CD4-positive, alpha-beta T cell (primary cell): ENCODE measurements at places on chromosomes 2 and 18. TPM values are rescaled to one million over a fixed set of nuclear protein-coding genes. Genes with fewer than 3 reads are reported as not detected.

DNA sequence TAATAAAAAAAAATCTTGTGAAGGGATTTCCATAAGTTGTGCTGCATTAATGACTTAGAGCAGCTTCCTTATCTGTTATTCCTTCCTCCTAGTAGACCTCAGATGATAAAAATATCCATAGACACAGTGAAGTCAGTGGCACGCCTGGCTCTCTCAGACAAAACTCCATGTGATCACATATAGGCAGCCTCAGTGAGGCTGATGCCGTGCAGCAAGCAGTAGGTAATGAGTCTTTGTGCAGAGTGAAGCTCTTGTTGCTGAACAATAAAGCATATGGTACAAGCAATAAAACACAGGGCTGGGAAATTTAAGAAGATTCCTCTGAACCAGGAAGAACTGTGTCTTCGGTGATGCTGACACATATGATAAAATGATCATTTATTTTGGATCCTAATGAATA, 102.7 kb downstream of the CSRNP3 start:
- H3K27ac ChIP-seq: no peak overlapping the region
- no peak for DNase-seq
- H3K36me3 ChIP-seq: no peaks in the 10 kb centered on the region
- no peaks in the 10 kb centered on the region for H3K27me3 ChIP-seq

- no peak for DNase-seq
- no peak overlapping the region for H3K27ac ChIP-seq
- no peaks in the 10 kb centered on the region for H3K27me3 ChIP-seq
- no peak overlapping the region for H3K4me3 ChIP-seq
- H3K36me3 ChIP-seq: no peaks in the 10 kb centered on the region
- no peaks in the 10 kb centered on the region for H3K4me1 ChIP-seq
Observed at GRCh38 chr2:122132147-122132691, 376.8 kb downstream of the TSN start.

- no peak overlapping the region for H3K27ac ChIP-seq
- no peaks in the 10 kb centered on the region for H3K27me3 ChIP-seq
- DNase-seq: no peak
- H3K4me3 ChIP-seq: no peak overlapping the region
- H3K36me3 ChIP-seq: no peaks in the 10 kb centered on the region
- no peaks in the 10 kb centered on the region for H3K4me1 ChIP-seq
Observed at GRCh38 chr18:23732439-23732838, 43.2 kb downstream of the LAMA3 start.

- H3K4me3 ChIP-seq: no peak overlapping the region
- no peaks in the 10 kb centered on the region for H3K4me1 ChIP-seq
- no peak for DNase-seq
- no peaks in the 10 kb centered on the region for H3K36me3 ChIP-seq
- no peaks in the 10 kb centered on the region for H3K27me3 ChIP-seq
Observed at GRCh38 chr2:200746301-200746700, 65.4 kb upstream of the BZW1 start.

DNA sequence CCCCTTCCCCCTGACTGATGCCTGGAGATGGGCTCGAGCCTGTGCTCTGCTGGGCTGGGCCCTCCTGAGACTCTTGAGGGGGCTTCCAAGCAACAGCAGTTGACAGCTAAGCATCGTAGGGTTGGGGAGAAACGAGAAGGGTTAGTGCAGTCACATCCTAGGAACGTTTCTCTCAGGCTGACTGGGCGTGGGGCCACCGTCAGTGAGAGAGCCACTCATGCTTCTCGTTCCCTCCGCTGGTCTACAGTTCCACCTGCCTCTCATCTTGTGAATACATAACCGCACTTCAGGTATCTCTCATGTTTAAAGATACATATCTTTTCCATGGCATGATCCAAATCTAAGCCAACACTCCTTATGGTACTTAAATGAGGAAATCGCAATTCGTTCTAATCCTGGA, 66.4 kb downstream of the TRAPPC12 start:
- DNase-seq: no peak
- H3K4me3 ChIP-seq: no peak overlapping the region
- no peaks in the 10 kb centered on the region for H3K4me1 ChIP-seq

DNA sequence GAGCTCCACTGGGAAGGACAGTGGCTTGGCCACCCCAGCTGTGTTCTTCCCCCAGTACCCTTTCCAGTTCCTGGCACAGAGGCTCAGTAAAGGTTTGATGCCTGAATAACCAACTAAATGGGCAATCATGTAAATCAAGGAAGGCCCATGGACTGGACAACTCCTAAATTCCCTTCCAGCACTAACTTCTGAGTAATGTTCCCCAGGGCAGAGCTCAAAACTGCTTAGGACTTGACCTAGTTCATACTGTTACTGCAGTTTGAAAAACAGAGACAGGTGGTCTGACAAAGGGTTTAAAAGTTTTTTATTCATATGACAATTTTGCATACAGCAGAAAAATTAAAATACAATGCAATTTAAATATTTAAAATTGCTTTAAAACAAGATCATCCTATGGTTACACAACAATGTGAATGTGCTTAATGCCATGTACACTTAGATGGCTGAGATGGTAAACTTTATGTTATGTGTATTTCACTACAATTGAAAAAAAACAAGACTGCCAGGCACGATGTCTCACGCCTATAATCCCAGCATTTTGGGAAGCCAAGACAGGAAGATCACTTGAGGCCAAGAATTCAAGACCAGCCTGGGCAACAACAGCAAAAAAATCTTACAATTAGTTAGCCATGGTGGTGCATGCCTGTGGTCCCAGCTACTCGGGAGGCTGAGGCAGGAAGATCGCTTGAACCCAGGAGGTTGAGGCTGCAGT, 26.2 kb downstream of the PCBP1 start:
- H3K4me3 ChIP-seq: no peak overlapping the region
- no peaks in the 10 kb centered on the region for H3K36me3 ChIP-seq
- H3K4me1 ChIP-seq: peaks cover 59% of the 10 kb centered on the region
- no peak for DNase-seq
- no peak overlapping the region for H3K27ac ChIP-seq

DNA sequence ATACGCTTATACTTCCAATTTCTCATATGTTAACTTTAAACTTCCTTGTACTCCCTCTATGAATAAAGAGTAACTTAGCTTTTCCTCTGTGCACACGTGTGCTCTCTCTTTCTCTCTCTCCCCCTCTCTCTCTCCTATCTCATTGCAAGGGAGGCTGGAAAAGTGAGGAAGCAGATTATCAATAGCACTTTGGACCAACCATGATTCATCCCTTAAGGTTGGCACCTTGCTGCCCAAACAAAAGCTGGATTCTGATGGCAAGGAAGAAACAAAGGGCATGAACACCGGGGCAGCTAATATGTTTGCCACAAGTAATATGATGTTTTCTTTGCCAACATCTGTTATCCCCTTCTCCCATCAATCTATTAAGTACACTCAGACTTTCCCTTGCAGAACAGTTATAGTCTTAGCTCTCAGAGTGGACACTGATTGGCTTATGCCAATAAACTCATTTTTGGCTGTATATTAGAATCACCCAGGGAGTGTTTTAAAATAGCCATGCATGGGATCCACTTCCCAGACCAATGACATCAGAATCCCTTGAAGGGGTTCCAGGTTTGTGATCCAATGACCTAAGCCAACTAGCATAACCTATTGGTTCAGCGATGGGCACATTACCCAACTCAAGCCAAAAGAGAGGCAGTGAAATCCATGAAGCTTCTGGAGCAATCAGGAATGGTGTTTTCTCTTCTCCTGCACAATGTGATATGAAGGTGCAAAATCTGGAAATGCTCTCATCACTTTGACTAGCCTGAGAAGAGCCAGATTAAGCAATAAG, 60.3 kb downstream of the MREG start:
- no peaks in the 10 kb centered on the region for H3K27me3 ChIP-seq
- no peak for DNase-seq
- H3K36me3 ChIP-seq: no peaks in the 10 kb centered on the region
- no peaks in the 10 kb centered on the region for H3K4me1 ChIP-seq
- no peak overlapping the region for H3K27ac ChIP-seq

DNA sequence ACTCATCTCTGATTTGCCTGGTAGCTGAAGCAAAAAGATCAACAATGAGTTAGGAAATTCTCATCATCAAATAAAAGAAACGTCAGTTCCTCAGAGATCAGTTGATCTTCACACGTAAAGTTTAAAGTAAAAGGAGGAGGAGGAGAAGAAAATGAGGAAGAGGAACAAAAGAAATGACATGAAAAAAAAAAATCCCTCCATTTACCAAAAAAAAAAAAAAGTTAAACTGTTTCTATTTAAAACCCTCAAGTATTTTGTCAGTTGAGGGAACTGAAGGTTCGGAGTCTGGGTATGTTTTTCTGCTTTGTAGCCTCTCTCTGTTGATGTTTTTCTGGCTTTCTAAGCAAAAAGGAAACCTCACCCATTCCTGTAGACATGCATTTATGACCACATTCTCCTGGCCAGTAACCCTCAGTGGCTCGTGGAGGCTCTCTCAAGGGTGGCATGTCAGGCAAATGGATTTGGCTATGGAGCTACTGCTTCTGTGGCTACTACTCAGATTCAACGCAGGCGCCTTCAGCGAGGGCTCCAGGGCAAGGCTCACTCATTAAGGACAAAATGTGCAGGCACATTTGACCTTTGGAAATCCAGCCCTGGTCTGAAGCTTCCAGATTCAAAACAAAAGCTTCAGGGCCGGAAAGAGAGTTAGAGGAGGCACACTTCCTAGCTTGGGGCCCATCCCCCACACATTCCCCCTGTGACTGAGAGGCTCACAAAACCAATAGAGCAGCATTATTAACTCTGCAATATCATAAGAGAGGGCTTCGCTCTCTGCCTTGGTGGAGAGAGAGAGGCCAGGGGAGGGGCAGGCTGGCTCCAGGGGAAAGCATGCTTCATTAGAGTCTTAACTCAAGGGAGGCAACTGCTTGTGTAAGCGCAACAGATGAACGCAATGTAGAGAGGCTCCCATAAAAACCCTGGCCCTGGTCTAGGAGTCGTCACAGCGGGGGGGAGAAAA, 22.3 kb downstream of the KLF7 start:
- peak overlapping the region; percentile 52 for H3K4me3 ChIP-seq
- peaks cover 43% of the 10 kb centered on the region for H3K4me1 ChIP-seq

GRCh38 chr18:10147752-10148151, 233.9 kb downstream of the VAPA start:
- no peak for DNase-seq
- H3K27me3 ChIP-seq: no peaks in the 10 kb centered on the region
- H3K36me3 ChIP-seq: no peaks in the 10 kb centered on the region
- H3K27ac ChIP-seq: no peak overlapping the region

DNA sequence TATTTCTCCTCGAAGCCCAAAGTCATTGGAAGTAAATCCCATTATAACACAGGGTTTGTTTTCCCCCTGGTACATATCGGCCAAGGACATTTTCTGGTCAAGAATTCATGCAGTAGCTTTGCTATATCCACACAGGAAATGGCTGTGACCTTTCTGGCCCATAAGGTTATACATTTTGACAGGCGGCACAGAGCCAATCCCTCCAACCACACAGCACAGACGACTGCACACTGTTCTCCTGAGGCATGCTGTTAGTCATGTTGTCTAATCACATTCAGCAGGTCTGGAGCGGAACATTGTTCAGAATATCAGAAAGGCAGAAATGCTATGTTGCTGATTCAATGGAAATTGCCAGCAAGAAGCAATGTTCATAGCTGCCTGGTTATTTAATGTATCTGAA, 742.3 kb upstream of the SLC8A1 start:
- no peak overlapping the region for H3K27ac ChIP-seq
- H3K4me1 ChIP-seq: no peaks in the 10 kb centered on the region
- H3K27me3 ChIP-seq: no peaks in the 10 kb centered on the region
- no peak for DNase-seq
- H3K4me3 ChIP-seq: no peak overlapping the region

DNA sequence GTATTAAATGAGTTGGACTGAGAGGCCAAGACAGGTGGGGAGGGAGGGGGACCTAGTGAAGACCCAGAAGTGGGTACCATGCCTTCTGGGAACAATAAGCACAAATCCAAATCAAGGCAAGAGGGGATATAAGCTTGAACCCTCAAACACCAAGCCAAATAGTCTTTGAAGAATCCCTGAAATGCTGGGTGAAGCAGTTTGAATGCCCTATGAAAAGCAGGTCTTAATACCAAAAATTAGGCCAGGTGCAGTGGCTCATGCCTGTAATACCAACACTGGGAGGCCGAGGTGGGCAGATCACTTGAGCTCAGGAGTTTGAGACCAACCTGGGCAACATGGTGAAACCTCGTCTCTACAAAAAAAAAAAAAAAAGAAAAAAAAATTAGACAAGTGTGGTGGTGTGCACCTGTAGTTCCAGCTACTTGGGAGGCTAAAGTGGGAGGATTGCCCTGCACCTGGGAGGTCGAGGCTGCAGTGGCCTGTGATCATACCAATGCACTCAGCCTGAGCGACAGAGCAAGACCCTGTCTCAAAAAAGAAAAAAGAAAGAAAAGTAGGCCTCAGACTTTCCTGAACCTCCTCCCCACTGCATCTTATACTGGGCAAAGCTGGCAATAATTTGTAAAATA, 3.5 kb downstream of the PCBP1 start:
- H3K36me3 ChIP-seq: peaks cover 23% of the 10 kb centered on the region
- peak overlapping the region; percentile 100 for H3K27ac ChIP-seq
- DNase-seq: no peak
- peaks cover 71% of the 10 kb centered on the region for H3K4me1 ChIP-seq

- H3K27me3 ChIP-seq: no peaks in the 10 kb centered on the region
- H3K36me3 ChIP-seq: peaks cover 3% of the 10 kb centered on the region
- H3K4me1 ChIP-seq: peaks cover 11% of the 10 kb centered on the region
- DNase-seq: no peak
Observed at GRCh38 chr2:97935719-97936161, 60.0 kb downstream of the TMEM131 start.

- no peaks in the 10 kb centered on the region for H3K36me3 ChIP-seq
- H3K4me3 ChIP-seq: no peak overlapping the region
- peaks cover 10% of the 10 kb centered on the region for H3K4me1 ChIP-seq
- H3K27ac ChIP-seq: no peak overlapping the region
Observed at GRCh38 chr2:200408428-200409316, 101.2 kb downstream of the KCTD18 start.

GRCh38 chr2:195044801-195045200, 612.2 kb upstream of the SLC39A10 start:
- H3K27me3 ChIP-seq: no peaks in the 10 kb centered on the region
- DNase-seq: no peak
- H3K27ac ChIP-seq: no peak overlapping the region
- H3K4me3 ChIP-seq: no peak overlapping the region
- no peaks in the 10 kb centered on the region for H3K36me3 ChIP-seq

DNA sequence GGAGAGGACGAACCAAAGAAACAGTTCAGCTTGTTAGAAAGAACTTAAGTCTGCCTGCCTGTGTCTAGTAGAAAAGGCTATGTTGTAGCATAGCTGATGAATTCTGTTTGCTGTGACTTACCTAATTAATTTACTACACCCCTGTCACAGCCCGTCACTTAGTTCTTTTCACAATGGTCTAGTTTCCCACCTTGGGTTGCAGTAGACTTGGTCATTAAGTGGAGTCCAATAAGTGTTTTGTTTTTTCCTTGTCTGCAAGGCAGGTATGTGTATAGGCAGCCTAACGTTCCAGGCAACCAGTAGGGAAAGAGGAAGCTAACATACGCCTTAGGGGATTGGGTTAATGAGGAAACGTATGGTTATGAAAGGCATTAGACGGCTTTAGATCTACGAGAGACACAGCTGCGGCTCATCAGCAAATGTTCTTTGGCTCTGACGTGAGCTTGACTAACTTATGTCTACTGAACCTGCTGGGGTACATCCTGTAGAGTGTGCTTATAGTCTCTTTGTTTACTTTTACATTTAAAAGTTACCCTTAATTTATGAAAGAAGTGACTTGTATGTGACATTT, 180.1 kb downstream of the PRPF40A start:
- DNase-seq: no peak
- no peaks in the 10 kb centered on the region for H3K36me3 ChIP-seq
- no peaks in the 10 kb centered on the region for H3K4me1 ChIP-seq
- H3K27me3 ChIP-seq: peaks cover 2% of the 10 kb centered on the region
- no peak overlapping the region for H3K27ac ChIP-seq
- H3K4me3 ChIP-seq: no peak overlapping the region

Gene LIPG
- not detected for total RNA-seq

Gene OTOS
- total RNA-seq: not detected

Gene PRKAG3
- not detected for total RNA-seq

Gene TMEM185B
- total RNA-seq: 17.7 TPM

Gene VSNL1
- not detected for total RNA-seq
